Activated CD4-positive, alpha-beta T cell treated with anti-CD3 and anti-CD28 coated beads, Interleukin-2, amount 10 ng/mL, durations not matched to agents 7 days and 5 days (primary cell): ENCODE measurements at places on chromosomes 5 and 9. TPM values are rescaled to one million over a fixed set of nuclear protein-coding genes. Genes with fewer than 3 reads are reported as not detected.

- peak; percentile 52 for DNase-seq
Observed at GRCh38 chr9:134698587-134699342, 57.2 kb downstream of the COL5A1 start.

DNA sequence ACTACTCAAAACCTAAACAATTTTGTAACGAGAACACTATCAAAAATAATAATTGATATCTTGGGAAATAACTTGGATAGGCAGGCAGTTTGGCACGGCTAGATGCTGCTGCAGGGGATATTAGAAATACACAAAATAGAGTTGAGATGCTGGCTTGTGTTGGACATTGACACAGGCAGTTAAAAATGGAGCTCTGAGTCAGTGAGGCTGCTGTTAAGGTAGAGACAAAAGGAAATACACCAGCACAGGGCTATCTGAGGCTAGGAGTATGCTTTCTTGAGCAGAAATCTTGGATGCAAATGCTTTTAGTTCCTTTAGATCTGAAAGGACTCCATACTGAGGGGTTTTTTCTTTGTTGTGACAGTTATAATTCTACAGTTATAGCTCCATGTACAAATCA lies 16.6 kb downstream of the TENT2 start:
- DNase-seq = no peak

DEPDC1B gene
- total RNA-seq = 46.7 TPM

GRCh38 chr5:87951661-87952060 lies 317.0 kb downstream of the TMEM161B start:
- no peak for DNase-seq

DNA sequence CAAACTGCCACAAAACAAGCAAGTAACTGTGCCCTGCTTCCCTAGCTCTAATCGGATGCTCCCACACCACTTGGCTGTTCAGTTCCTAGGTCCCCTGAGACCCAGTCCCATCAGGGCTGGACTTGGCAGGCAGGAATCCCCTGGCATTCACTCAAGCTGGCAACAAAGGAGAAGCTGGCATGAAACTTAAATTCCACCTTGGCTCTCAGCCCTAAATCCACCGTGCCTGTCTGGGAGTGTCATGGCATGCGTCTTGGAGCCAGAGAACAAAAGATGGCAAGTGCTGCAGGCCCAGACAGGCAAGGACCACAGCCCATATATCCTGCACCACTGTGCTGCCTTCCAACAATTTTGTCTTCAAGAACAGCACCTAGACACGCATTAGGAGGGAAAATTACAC lies 38.2 kb downstream of the ETF1 start:
- no peak for DNase-seq
